ENCODE measurements at places on chromosomes 5 and 9. TPM values are rescaled to one million over a fixed set of nuclear protein-coding genes. Genes with fewer than 3 reads are reported as not detected.

The NCS1 gene
- 32.0 TPM for total RNA-seq

The OR1J2 gene
- total RNA-seq: not detected

The THBS4 gene
- total RNA-seq: 11.3 TPM

The GRM6 gene
- total RNA-seq: 0.46 TPM

The LCN15 gene
- total RNA-seq: 0.50 TPM

The RANBP17 gene
- 33.1 TPM for total RNA-seq

The IRX1 gene
- 3.9 TPM for total RNA-seq

The PPWD1 gene
- total RNA-seq: 70.1 TPM

The IL3 gene
- total RNA-seq: not detected

The ABLIM3 gene
- total RNA-seq: 6.9 TPM

The TAF9 gene
- 68.4 TPM for total RNA-seq

The BDP1 gene
- 25.5 TPM for total RNA-seq

The GARIN3 gene
- total RNA-seq: 0.14 TPM

The FBXO10 gene
- 11.0 TPM for total RNA-seq

DNA sequence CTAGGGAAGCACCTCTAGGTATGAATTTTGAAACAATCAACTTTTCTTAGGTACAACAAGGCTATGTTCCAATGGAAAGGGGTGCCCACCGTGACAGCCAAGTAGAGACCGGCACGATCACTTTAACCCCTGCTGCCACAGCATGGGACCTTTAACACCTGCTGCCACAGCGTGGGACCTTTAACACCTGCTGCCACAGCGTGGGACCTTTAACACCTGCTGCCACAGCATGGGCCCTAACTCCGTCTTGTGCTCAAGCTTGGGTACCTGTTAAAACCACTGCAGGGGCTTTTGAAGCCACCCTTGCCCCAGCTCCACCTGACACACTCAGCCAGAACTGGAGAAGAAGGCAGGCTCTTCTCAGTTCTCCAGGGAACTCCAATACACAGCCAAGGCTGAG is 18.2 kb upstream of the MXD3 start:
- no peak for ATAC-seq

GRCh38 chr9:76203373-76203772 is 190.9 kb downstream of the RFK start:
- ATAC-seq: no peak

DNA sequence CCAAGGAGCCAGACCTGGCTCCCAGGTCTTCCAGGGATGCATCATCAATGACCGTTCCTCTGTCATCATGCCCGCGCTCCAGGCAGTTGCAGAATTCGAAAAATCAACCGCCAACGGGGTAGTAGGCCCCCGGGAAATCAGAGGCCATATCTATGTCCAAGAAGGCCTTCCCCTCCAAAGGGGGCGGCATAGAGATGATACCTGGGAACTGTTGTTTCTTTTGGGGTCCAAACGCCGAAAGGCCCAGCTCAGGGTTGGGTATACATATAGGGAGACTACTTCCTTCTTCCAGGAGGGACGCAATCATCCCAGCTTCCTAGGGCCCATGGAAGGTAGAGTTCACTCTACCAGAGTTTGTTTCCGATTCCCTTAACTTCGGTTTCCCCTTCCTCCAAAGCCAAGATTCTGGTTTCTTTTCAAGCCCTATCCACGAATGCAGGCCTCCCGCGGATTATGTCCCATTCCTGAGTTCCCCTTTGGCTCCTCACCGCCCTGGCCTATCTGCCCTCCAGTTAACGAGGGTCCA is 754 bp downstream of the DCAF12 start:
- peak; percentile 15 for ATAC-seq

- ATAC-seq: no peak
Observed at GRCh38 chr9:73116031-73116430, 35.6 kb upstream of the ANXA1 start.

DNA sequence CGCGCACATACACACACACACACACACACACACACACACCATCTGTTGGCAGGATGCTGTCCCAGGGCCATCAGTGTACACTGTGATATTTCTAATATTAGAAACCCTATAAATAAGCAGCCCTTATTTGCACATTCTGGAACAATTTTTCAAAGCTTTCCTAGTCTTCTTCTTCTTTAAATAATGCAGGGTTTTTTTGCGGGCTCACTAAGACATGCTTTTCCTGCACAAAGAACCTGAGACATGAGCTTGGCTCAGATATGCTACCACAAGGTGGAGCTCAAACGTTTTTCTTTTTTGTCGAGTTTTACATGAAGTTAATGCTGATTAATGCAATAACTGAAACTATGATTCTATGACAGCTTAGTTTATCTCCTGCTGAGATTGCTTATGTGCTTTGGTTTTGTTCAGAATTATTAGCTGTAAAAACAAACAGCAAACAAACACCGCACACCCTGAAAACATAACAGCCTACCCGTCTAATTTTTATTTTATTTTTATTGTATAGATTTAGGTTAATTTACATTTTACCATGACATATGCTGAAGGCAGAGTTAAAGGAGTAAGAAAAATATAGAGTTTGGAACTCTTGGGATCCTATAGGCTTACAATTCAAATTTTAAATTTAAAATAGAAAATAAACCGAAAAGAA is 95.8 kb downstream of the ALDH1A1 start:
- peak; percentile 93 for ATAC-seq

GRCh38 chr5:95606419-95606818 is 13.5 kb upstream of the GPR150 start:
- ATAC-seq: no peak

GRCh38 chr9:134593286-134594077 is 48.1 kb upstream of the COL5A1 start:
- no peak for ATAC-seq

- no peak for ATAC-seq
Observed at GRCh38 chr9:125190361-125190801, 778 bp upstream of the PPP6C start.

GRCh38 chr5:29662876-29663275 is 1530.6 kb upstream of the CDH6 start:
- no peak for ATAC-seq

DNA sequence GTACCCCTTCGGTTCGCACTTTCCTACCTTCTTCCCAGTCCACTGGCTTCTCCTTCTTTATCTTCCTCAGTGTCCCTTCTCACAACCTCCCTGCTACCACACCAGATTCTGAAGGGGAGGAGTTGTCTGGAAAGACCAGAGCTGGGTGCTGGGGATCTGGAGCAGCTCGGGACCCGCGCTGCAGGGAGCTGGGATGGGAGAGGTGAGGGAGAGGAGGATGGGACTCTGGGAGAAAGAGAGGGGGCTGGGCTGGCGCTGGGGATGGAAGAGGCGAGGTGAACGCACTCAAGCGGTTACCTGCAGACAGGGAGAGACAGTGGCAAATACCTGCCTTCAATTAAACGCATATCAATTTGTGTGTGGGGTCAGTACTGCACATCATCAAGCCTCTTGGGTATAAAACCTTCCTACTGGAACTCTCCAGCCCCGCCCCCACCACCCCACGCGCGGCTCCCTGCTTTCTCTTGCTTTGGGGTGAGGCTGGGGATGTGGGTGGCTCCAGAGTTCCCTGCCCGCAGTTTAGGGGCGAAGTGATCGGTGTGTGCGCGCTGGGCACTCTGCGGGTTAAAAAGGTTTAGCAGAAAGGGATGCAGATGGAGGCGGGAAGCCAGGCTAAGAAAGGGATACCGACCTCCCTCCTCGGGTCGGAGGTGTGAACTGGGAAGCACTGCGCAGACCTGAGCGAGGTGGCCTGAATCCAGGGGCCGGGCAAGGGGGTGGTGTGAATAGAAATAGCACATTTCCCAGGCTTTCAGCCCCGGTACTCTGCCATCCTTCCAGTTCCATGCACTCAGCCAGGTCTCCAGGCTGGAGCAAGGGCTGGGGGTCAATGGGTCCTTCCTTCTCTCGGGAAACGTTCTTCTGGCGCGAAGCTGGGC is 977 bp upstream of the PAM start:
- ATAC-seq: no peak

DNA sequence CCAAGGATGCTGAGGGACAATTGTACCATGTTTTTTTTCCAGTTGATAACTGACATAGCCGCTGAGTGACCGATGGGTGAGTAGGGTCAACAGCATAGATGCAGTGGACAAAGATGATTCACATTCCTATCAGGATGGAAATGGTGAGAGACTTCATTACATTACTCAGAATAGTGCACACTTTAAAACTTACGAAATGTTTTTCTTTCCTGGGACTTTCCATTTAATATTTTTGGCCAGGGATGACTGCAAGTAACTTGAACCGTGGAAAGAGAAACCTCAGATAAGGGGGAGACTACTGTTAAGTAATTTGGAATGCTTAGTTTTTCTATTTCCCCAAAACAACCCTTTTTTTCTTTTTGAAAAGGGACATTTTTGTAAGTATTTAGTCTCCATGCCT is 3.0 kb upstream of the TUSC1 start:
- no peak for ATAC-seq

- ATAC-seq: no peak
Observed at GRCh38 chr9:36161187-36161586, 8.0 kb upstream of the CCIN start.

GRCh38 chr9:82588301-82589180 is 474.4 kb downstream of the RASEF start:
- no peak for ATAC-seq

- peak; percentile 73 for ATAC-seq
Observed at GRCh38 chr5:102153003-102153759, 142.9 kb downstream of the SLCO4C1 start.

- ATAC-seq: no peak
Observed at GRCh38 chr9:98365227-98365669, 109.8 kb upstream of the TBC1D2 start.

- peak; percentile 25 for ATAC-seq
Observed at GRCh38 chr5:127705120-127705892, 2.1 kb downstream of the CCDC192 start.

- ATAC-seq: no peak
Observed at GRCh38 chr9:120436983-120437475, 142.9 kb downstream of the CDK5RAP2 start.

DNA sequence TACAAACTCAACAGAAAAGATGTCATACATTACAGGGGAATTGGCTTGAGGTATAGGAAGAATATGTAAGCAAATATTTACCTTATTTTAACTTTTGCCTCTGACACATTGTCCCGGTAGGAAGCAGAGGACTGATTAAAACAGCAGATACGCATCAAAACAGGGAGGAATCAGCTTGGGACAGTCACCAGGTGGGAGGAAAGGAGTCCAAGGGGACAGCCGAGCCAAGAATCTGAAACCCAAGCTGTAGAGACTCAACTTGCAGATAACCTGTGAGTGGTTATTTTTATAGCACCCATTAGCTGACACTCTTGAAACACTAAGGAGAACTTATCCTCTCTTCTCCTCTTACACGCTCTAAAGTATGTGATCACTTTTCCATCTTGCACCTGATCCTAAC is 22.3 kb downstream of the PDZD2 start:
- ATAC-seq: no peak

GRCh38 chr5:65066387-65067146 is 297.8 kb downstream of the CWC27 start:
- no peak for ATAC-seq

- no peak for ATAC-seq
Observed at GRCh38 chr5:32852535-32852934, 141.4 kb downstream of the NPR3 start.

- no peak for ATAC-seq
Observed at GRCh38 chr5:14171621-14172020, 28.5 kb downstream of the TRIO start.

- no peak for ATAC-seq
Observed at GRCh38 chr9:89044881-89045280, 53.6 kb downstream of the S1PR3 start.

DNA sequence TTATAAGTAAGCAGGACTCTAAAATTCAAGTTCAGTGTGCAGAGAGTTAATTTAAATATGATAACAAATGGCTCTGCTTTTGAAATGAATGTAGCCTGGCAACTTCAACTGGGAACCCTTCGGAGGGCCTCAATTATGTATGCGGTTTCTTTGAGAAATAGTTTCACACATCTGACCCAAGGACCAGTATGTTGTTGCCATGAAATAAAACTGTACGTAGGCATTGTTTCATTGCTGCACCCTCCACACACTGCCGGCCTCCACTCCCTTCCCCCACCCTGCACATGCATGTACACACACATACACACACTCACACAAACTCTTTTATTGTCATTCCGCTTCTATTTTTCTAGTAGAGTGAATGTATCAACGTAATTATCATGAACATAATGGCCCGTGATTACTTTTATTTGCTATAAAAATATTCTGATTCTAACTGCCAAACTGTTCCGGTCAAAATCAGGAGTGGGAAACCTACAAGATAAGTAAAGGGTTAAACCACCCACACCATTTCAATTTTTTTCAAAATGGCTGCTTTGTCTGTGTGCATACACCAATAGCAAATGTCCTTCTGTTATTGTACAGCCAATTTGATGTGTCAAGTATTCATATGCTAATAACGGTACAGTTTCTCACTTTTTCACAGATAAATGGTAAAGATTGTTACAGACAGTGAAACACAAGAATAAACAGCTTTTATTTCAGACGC is 215.5 kb upstream of the TMEM161B start:
- ATAC-seq: peak; percentile 86

DNA sequence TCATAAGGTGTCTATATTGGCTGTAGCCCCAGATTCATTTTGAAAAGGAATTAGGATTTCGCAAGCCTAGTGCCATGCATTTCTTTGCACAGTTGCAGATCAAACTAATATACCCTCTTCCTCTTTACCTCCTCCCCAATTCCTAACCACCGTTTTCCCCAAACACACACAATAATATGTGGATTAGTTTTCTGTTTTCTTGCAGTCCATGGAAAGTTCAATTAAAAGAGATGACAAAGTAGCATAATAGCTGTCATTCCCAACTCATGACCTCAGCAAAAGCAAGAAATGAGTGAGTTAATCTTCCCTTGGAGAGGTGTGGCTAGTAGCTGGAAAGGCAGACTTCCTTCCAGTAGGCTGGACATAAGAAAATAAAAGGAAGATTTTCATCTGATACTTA is 349.1 kb downstream of the TMEM232 start:
- no peak for ATAC-seq

- no peak for ATAC-seq
Observed at GRCh38 chr5:167969998-167970397, 321.4 kb upstream of the WWC1 start.

DNA sequence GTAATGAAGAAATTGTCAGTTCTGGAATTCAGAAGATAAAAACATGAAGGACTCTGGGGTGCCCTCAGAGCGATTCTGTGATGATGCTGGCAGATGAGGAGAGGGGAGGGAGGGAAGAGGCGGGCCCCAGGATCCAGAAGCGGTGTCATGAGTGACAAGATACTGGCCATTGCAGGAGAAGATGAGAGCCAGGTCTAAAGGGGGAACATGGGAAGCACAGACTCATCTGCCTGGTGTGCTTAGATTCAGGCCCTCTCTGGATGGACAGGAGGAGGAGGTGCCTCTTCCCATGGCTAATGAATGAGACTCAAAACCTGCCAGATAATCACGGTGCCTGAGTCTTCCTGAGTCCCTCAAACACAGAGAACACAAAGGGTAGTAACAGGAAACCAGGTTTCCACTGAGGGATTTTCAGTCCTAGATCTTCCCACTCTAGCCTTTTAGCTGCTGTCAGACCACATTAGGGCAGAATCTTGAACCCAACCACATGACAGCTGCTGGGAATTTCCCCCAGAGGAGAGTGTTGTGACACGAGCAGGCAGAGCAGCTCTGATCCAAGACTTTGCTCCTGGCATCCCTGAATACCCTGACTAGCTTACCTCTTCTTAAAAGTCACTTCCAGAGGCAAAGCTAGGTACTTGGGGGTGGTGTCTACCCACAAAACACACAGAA is 28.2 kb upstream of the HSPA9 start:
- peak; percentile 52 for ATAC-seq

GRCh38 chr5:100901821-100902341 is 1.2 kb downstream of the ST8SIA4 start:
- ATAC-seq: no peak

GRCh38 chr9:125745682-125746016 is 1.5 kb upstream of the PBX3 start:
- no peak for ATAC-seq

GRCh38 chr9:5629312-5630080 is 589 bp downstream of the RIC1 start:
- no peak for ATAC-seq

Data from motor neuron (in vitro differentiated cells).